ENCODE measurements at places on chromosomes 7 and 10.
A peak's percentile ranks its signal among the peaks of the same experiment; 100 is the strongest.

DNA sequence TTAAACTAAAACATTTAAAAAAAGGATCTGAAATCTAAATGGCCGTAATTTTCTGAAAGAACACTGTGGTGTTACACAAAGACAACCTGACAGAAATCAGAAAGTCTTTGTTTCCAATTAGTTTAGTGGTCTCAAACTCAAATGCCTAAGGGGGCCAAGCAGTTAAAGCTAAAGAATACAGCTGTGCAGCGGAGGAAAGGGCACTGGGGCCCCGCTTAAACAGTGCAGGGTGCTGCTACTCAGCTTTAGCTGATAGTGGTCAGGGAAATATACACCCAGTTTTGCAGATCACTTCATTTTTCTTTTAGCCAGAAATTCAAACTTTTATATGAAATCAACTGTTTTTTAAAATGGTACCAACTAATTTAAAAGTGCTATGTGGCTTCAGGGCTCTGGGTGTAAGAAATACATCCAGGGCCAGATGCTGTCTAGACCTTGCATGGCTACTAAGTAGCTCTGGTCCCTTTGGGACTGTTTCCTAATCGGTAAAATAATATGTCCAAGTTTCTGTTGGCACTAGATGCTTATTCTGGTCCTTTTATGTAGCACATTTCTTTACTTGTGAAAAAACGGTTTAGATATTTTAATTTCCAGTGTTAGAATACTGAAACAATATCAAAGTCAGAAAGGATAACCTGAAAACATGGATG is 161.8 kb upstream of the LAMB4 start:
- DNase-seq = no peak

- DNase-seq = no peak
Measured at GRCh38 chr7:16014031-16014430, 327.5 kb upstream of the MEOX2 start.

GRCh38 chr7:45922810-45923209 is 1.7 kb upstream of the IGFBP3 start:
- no peak for DNase-seq

- DNase-seq = no peak
Measured at GRCh38 chr10:102121739-102122372, 1.7 kb upstream of the LDB1 start.

DNA sequence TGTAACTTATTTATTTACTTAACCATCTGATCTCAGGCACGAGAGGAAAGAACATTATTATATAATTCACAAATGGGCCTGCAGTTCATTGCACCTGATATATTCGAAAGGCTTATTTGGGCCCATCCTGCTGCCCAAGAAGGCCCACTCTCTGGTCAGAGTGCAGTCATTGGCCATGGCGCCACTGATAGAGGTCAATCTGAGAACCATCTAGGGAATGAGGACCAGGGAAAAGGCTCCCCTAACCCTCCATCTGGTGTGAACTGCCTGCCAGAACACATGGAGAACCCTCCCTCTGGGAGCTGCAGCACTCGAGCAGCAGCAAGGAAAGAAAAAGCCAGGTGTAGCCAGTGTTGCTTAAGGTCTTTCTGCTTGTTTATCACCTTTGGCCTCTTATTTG is 136.6 kb downstream of the REEP3 start:
- DNase-seq = no peak

DNA sequence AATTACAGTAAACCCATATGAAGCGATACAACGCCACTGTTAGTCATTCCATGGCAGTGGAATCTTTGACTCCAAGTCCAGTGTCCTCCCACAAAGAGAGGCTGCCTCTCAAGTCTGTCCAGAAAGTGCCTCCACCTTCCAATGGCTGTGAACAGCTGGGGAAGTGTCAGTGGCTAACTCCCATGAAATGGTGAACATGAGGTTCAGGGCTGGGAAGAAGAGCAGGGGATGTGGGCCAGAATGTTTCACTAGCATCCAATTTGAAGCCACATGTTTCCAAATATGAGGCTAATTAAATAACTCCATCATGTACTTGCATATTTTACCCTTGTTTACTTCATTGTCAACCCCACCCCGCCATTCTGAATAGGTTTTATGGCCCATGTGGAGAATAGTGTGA is 53.1 kb upstream of the CHST15 start:
- DNase-seq = no peak

- DNase-seq = no peak
Measured at GRCh38 chr7:96400518-96400917, 78.6 kb upstream of the SLC25A13 start.

GRCh38 chr7:139791316-139791715 is 13.5 kb upstream of the HIPK2 start:
- DNase-seq = no peak

DNA sequence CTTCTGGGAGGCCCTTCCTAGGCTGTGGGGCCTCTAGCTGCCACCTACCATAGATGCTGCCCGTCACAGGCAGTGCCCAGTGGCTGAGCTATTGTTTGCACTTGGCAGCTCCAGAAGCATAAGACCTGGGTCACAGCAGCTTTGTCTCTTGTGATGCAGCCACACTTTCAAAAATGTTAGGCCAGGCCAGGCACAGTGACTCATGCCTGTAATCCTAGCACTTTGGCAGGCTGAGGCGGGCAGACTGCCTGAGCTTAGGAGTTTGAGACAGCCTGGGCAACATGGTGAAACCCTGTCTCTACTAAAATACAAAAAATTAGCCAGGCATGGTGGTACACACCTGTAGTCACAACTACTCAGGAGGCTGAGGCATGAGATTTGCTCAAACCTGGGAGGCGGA is 9.5 kb upstream of the KAZALD1 start:
- no peak for DNase-seq

GRCh38 chr7:84142726-84143125 is 51.9 kb downstream of the SEMA3A start:
- DNase-seq = no peak

DNA sequence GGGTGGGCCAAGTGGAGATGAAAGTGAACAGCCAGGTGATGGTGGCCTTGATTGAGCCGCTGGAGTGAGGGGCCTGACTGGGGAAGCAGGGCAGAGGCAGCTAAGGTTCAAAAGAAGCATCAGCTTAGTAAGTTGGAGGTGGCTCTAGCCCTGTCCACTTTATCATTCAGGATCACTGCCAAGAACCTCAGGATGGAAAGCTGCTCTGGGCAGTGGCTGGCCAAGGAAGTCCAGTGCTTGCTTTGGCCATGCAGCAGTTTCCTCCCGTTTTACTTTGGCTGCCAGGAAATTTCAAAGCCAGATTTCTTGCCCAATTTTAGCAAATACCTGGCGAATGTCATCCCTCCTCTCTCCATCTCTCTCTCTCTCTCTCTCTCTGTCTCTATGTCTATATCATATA is 384.9 kb downstream of the PLXNA4 start:
- no peak for DNase-seq

DNA sequence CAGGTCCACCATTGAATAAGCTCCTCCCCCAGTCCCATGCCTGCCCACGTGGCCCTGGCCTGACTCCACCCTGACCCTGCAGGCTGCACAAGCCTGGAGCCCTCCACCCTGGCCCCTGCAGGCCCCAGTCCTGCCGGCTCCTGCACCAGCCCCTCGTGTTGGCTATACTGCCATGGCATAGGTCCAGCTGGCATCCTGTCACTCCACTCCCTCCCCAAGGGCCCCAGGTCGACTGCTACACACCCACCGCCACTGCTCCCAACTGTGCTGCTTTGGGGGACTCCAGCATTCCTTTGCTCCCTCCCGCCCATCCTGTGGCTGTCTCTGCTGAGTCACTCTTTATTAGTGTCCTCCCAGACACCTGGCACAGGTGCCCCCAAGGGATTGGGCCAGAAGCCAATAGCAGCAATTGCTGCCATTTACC is 32.4 kb upstream of the HSPA12A start:
- no peak for DNase-seq

GRCh38 chr10:93333278-93333978 is 148.7 kb downstream of the MYOF start:
- no peak for DNase-seq

- peak; percentile 42 for DNase-seq
Measured at GRCh38 chr7:121395494-121395960, 581 bp downstream of the FAM3C start.

GRCh38 chr10:17836942-17837341 is 27.8 kb downstream of the MRC1 start:
- no peak for DNase-seq

GRCh38 chr7:151695951-151696541 is 176.4 kb upstream of the RHEB start:
- DNase-seq = no peak

Measured in central memory CD4-positive, alpha-beta T cell (primary cell).